ENCODE measurements at places on chromosomes 1 and 21. TPM values are rescaled to one million over a fixed set of nuclear protein-coding genes. Genes with fewer than 3 reads are reported as not detected.

- DNase-seq = no peak
Observed at GRCh38 chr1:242240077-242240476, 241.2 kb upstream of the MAP1LC3C start.

GRCh38 chr21:34912022-34912945 is 136.8 kb downstream of the RUNX1 start:
- peak; percentile 5 for DNase-seq

GRCh38 chr21:45167796-45168222 is 93.4 kb downstream of the ADARB1 start:
- DNase-seq = no peak

GRCh38 chr1:198880818-198881597 is 242.2 kb downstream of the PTPRC start:
- DNase-seq = no peak

DNA sequence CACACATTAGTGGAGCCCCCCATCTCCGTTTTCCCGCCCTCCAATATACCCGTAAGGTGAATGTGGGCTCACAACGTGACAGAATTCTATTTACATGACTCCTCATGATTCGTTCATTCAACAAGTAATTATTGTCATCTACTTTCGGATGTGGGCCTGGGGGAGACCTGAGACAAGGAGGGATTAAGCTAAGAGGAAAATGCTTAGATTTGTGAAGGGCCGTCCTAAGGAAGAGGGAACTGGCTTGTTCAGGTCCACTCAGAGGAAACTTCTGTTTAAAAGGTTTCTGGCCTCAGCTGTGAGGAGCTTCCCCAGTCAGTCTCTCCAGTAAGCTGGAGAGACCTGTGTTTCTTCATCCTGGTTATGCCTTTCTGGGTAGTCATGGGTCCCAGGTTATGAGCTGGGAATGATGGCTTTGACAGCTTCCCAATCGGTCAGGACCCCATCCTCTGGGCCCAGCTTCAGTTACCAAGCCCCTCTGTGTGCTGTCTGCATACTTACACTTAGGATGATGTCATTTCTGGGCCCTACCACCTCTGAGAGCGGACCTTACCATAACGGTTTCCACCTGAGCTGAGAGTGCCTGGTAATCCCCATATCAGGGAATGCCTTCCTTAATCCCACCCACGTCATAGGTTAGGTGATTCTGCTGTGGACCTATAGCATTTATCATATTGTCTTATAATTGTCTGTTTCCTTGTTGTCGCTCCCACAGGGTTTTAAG is 687 bp upstream of the ERI3 start:
- DNase-seq = no peak

DNA sequence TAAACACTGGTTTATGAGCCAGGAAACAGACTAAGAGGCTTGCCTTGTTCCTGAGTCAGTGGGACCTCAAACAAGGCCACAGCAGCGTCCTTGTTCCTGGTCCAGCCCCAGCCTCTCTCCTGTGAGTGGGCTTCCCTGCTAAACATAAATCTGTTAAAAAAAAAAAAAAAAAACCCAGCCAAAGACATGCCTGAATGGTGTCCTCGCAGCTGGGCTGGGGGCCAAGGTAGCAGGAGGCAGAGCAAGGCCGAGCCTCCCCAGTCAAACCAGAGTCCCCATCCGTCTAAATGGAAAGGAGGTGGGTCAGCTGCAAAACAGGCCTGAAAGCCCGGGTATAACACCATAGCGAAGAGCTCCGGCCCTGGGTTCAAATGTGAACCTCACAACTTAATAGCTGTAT is 18.1 kb upstream of the IFFO2 start:
- no peak for DNase-seq

XCL2 gene
- not detected for total RNA-seq

- DNase-seq = no peak
Observed at GRCh38 chr21:43942621-43943020, 69.5 kb upstream of the TRAPPC10 start.

NR1I3 gene
- total RNA-seq = not detected

- no peak for DNase-seq
Observed at GRCh38 chr1:55735106-55735505, 519.9 kb upstream of the USP24 start.

DNA sequence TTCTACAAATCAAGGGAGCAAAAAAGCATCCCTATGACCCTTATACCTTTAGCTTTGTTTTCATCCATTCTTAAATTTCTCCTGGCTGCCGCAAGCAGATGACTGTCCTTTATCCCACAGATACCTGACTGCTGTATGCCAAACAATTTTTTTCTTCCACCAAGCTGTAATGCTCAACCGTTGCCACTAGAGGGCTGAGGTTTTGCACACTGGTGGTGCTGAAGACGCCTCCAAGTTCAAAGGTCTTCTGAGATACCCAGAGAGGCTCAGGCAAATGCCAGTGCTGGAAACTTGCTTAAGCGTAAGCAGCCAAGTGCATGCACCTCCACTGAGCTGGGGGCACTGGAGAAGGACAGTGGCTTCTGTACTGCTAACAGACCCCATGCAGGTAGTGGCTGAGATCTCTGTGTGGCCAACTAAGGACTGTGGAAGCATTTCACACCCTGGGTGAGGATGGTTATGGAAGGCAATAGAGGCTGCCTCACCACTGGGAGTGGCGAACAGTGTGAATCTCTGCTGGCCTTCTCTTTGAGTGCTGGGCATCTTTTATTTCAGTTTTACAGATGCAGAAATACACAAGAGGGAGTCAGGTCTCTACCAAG is 28.5 kb downstream of the CNIH3 start:
- DNase-seq = peak; percentile 80

SPRR4 gene
- total RNA-seq = not detected

EPHA2 gene
- 51.2 TPM for total RNA-seq
